ENCODE measurements at places on chromosomes 6 and 20.

DNA sequence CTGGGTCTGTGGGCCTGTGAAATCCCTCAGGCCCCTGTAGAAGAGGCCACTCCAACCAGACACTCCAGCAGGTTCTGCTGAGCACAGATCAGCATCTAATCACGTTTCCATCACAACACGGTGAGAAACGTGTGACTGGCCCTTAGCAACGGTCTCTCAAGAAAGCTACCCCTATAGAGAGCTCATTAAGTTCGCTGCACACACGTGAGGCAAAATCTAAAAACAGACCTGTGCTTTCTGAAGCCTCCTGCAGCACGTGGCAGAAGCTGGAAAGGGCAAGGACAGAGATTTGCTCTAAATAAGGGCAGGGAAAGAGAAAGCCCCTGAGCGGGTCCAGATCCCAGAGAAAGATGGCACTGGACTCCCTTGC lies 56.5 kb downstream of the GPR6 start:
- no peaks in the 10 kb centered on the region for H3K36me3 ChIP-seq
- H3K4me3 ChIP-seq = no peak overlapping the region
- no peaks in the 10 kb centered on the region for H3K27me3 ChIP-seq

DNA sequence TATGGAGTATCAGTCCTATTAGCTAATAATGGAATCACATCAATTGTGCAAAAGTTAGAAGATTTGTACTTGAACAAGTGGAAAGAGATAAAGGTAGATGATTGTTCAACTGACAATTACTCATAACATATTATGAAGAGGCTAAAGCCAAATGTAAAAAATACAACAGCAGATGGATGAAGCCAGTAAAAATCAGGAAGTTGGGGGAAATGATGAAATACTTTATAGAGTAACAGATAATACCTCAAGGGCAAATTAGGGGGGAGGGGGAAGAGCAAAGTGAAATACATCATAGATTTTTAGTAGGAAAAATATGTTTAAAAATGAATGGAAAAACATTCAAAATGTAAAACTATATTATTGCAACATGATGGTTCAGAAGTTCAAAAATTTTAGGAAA lies 114.0 kb downstream of the PDSS2 start:
- H3K4me3 ChIP-seq = no peak overlapping the region
- H3K36me3 ChIP-seq = no peaks in the 10 kb centered on the region
- H3K4me1 ChIP-seq = no peaks in the 10 kb centered on the region
- no peak for DNase-seq
- no peaks in the 10 kb centered on the region for H3K27me3 ChIP-seq

DNA sequence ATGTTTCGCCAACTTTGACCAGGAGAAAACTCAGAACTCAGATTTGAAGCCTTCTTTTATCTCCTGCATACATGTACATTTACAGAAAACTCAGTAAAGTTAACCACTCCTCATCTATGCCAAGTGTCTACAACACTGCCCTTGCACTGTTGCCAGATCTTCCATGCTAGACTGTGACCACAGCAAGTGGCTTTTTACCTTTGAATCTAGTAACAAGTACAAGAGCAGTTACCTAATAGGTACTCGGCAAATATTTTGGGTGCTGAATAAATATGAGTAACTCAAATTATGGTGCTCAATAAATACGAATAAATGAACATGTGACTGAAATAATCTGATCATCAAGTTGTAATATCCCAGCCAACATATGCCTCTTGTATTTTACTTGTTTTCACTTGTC lies 184.9 kb downstream of the EYA4 start:
- H3K4me3 ChIP-seq = no peak overlapping the region
- H3K27ac ChIP-seq = no peak overlapping the region
- no peak for DNase-seq
- no peaks in the 10 kb centered on the region for H3K36me3 ChIP-seq
- H3K4me1 ChIP-seq = no peaks in the 10 kb centered on the region
- H3K27me3 ChIP-seq = peaks cover 3% of the 10 kb centered on the region

- H3K4me3 ChIP-seq = no peak overlapping the region
- DNase-seq = no peak
- no peaks in the 10 kb centered on the region for H3K27me3 ChIP-seq
- peaks cover 58% of the 10 kb centered on the region for H3K4me1 ChIP-seq
- no peak overlapping the region for H3K27ac ChIP-seq
- no peaks in the 10 kb centered on the region for H3K36me3 ChIP-seq
Measured at GRCh38 chr20:57200882-57201695, 65.4 kb downstream of the BMP7 start.

DNA sequence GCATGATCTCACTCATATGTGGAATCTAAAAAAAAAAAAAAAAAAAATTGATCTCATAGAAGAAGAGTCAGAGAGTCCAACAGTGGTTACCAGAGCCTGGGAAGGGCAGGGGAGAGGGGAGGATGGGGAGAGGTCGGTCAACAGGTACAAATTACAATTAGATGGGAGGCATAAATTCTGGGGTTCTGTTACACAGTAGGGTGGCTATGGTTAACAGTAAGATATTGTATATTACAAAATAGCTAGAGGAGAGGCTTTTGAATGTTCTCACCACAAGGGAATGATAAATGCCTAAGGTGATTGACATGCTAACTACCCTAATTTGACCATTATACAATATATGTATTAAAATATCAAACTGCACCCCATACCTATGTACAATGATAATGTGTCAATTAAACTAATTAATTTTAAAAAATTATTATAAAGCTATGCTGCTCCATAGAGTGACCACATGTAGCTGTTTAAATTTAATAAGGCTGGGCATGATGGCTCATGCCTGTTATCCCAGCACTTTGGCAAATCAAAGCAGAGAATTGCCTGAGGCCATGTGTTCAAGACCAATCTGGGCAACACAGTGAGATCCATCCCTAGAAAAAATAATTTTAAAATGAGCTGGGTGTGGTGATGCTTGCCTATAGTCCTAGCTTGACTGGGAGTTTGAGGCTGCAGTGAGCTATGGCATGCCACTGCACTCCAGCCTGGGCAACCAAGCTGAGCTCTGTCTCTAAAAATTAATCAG lies 70.9 kb downstream of the SNX5 start:
- no peaks in the 10 kb centered on the region for H3K36me3 ChIP-seq
- peaks cover 17% of the 10 kb centered on the region for H3K4me1 ChIP-seq
- H3K4me3 ChIP-seq = no peak overlapping the region
- no peak for DNase-seq
- no peaks in the 10 kb centered on the region for H3K27me3 ChIP-seq

DNA sequence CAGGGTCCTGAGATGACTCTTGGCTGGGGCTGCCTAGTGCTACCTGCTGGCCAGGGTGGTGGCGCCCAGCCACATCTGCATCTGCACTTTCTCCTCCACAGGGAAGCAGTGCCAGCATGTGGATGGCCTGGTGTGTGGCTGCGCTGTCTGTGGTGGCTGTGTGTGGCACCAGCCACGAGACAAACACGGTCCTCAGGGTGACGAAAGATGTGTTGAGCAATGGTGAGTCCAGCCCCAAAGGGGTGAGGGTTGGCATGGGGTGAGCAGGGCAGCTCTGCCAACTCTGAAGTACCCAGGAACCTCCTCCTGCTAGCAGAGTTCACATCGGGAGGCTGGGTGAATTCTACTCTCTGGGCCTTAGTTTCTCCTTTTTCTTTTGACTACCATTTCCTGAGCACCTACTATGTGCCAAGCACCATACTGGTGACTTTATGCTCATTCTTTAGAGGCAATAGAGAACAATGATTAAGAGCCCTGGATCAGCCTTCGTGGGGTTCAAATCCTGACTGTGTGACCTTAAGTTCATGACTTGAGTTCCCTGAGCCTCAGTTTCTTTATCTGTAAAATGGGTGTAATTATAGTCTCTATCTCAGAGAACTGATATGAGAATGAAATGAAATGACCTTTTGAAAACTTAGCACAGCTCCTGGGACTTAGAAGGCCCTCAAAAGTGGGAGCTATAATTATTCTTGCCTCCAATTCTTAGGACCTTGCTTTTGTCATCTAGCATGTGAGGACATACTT lies 2.1 kb downstream of the BPIFB4 start:
- no peak overlapping the region for H3K27ac ChIP-seq
- DNase-seq = no peak
- no peaks in the 10 kb centered on the region for H3K36me3 ChIP-seq
- no peak overlapping the region for H3K4me3 ChIP-seq
- no peaks in the 10 kb centered on the region for H3K4me1 ChIP-seq
- no peaks in the 10 kb centered on the region for H3K27me3 ChIP-seq

GRCh38 chr6:126143761-126144251 lies 157.5 kb downstream of the TRMT11 start:
- H3K27me3 ChIP-seq = no peaks in the 10 kb centered on the region
- H3K4me3 ChIP-seq = no peak overlapping the region
- no peak overlapping the region for H3K27ac ChIP-seq
- H3K36me3 ChIP-seq = no peaks in the 10 kb centered on the region

All from SJSA1 (cell line).